ENCODE measurements at places on chromosomes 3 and 15.

GRCh38 chr3:148077318-148077923, 620.3 kb upstream of the AGTR1 start:
- DNase-seq, result no peak

GRCh38 chr3:156449710-156450574, 105.0 kb downstream of the SSR3 start:
- DNase-seq, result no peak

- no peak for DNase-seq
Observed at GRCh38 chr3:135453326-135453725, 512.2 kb upstream of the PPP2R3A start.

- DNase-seq, result no peak
Observed at GRCh38 chr3:42780892-42781700, 8.0 kb upstream of the CCDC13 start.

GRCh38 chr15:25362545-25362944, 76.3 kb downstream of the UBE3A start:
- DNase-seq, result no peak

DNA sequence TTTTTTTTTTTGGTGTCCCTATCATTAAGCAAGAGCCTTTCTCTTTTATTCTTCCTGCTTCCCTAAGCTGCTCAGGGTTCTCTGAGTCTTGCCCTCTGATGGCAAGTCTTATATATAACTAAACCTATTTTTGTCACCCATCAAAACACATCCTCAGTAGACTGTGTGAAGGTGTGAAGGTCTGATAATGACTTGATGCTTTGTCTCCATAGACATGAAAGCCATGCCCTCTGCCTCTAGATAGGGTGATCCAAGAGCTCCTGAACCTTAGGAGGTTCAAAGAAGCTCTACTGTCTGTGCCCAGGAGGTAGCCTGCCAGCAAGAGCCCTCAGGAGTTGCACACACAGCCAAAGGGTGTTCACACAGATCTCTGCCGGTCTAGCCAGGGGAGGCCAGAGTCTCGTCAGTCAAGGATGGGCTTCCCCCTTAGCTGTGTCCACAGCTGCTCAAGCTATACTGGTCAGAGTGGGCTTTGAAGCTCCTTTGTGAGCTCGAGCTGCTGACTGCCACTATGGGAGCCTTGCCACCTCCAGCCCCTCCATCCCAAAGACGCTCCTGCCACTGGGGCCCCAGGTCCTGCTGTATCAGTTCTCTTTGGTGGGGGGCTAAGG, 13.1 kb upstream of the SNX22 start:
- DNase-seq, result no peak

GRCh38 chr3:73404435-73404834, 220.3 kb downstream of the PDZRN3 start:
- DNase-seq, result no peak

- no peak for DNase-seq
Observed at GRCh38 chr3:51997935-51998596, 2.4 kb upstream of the RPL29 start.

GRCh38 chr15:43434446-43434845, 58.5 kb downstream of the TP53BP1 start:
- no peak for DNase-seq

GRCh38 chr3:113658107-113658506, 38.3 kb downstream of the USF3 start:
- DNase-seq, result no peak

DNA sequence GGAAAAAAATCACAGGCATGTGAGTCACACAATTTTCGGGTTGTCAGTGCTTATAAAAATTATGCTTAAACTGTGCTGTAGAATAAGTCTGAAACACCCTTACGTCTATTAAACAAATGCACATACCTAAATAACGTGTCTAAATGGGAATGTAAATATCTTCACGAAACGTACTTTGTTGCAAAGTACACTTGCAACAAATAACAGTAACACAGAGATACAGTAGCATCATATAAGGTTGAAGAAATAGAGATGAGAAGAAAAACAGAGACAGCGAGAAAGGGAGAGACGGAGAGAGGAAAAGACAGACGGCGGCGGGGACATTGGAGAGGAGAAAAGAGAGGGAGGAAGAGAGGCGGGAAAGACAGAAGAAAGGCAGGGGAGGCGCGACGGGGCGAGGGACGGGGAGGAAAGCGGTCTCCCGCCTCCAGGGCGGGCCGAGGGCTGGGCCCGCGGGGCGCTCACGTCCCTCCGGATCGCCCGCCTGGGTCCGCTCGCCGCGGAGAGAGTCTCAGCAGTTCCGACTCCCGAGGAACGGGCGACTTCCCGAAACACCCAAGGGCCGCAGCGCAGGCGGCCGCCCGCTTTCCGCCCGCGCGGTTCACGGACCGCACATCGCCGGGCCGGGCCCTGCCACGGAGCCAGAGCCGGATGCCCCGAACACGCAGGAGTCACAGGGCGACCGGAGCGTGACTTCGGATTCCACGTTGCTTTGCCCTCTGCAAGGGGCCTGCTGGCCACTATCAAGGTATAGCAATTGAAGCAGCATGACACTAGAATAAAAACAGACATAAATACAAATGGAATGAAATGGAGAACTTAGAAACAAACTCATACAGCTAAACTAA, 153.4 kb downstream of the LMLN start:
- DNase-seq, result no peak

DNA sequence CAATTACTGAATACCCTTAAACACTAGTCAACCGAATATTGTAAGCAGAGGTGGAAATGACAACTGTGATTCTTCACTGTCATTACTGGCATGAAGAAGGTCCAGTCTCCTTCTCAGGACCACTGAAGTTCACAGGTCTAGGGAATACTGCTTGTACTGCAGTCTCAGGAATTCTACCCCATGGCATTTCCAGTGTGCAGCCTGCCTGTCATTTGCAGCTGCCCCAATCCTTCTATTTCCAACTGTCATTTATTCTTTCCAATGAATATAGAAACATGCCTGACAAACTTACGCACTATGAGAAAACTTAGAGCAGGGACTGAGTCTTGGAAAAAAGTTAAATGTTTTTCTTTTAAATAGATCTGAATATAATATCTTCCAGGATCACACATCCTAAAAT, 308.0 kb upstream of the THBS1 start:
- no peak for DNase-seq

GRCh38 chr3:73738711-73739110, 114.0 kb upstream of the PDZRN3 start:
- DNase-seq, result no peak

DNA sequence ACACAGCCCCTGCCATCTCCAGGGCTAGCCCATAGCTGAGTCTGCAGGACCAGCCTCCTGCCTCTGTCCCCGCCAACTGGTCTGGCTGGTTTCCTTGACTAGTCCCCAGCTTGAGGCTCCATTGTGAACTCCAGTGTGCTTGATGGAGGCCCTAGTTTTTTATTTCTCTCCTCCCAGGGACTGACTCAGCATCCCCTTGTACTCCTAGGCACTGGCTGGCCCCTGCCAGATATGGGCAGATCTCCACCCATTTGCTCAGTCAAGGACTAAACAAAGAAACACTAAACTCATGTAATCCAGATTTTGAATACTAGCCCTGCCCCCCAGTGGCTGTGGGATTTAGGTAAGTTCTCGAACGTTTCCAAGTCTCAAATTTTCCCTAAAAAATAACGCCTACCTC, 415.4 kb upstream of the RORA start:
- DNase-seq, result no peak

DNA sequence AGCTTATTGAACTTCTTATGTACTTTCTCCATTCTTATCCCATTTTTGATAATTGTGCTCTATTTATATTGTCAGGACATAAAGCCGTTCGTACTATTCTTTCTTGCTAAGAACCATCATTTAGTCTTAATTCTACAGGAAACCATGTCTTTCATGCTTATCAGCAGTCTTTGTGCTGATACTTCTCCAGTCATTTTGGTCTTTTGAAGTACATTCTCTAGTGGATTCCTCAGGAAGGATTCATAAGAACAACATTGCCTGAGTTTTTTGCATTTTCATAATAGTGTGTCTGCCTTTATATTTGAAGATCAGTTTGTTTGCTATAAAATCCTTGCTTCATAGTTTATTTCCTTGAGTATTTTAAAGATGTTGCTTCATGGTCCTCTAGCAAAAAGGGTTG, 126.6 kb upstream of the NEO1 start:
- no peak for DNase-seq

DNA sequence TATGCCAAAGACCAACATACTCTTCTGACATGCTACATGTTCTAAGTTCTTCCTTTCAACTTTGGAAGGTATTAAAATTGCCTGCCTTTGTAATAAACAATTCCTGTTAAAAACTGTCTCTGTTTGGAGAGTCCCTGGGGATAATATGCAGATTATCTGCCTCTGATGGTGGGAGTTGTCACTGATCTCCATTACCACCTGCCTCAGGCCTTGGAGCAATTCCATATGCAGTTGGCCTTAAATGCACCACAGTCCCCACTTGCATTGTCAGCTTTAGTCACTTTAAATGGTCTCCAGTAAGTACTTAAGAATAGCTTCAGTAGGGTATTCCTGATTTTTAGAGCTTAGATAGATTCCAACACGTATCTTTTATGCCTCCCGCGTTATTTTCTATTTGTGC, 121.1 kb upstream of the GOLIM4 start:
- DNase-seq, result no peak

GRCh38 chr3:183987000-183987600, 30.6 kb downstream of the ABCC5 start:
- DNase-seq, result no peak

DNA sequence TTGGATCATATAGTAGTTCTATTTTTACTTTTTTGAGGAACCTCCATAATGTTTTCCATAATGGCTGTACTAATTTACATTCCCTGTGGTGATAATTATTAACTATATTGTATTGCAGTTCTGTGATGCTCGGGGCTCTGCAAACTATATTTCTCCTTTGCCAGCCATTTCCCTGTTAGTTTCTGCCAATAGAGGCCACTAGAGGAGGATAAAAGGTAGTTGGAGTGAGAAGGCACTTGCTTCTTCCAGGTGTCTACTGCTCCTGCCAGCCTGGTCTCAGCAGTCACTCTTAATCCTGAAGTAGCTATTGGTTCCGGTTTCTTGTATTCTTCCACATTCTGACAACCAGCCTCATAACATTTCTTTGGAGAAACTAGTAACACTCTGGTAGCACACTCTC, 233.9 kb upstream of the GBE1 start:
- DNase-seq, result no peak

GRCh38 chr15:70025413-70026296, 72.1 kb downstream of the TLE3 start:
- DNase-seq, result no peak

- DNase-seq, result no peak
Observed at GRCh38 chr15:32982001-32982400, 212.5 kb downstream of the FMN1 start.

DNA sequence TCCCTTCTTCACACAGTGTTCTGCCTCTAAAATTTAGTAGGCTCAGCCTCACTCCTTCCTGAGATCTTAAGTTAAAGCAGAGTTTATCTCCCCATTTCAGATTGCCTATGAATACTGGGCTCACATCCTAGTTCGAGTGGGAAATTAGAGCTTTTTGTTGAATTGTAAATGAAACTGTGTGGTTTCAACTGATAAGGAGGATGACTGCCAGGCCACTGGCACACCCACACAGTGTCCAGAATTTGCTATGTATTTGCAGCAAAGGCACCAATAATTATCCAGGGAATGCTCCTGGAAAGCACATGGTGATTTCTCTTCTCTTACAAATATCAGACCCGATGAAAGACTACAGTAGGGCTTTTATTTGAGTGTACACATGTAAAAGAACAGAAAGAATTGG, 308.1 kb upstream of the COL8A1 start:
- DNase-seq, result no peak

DNA sequence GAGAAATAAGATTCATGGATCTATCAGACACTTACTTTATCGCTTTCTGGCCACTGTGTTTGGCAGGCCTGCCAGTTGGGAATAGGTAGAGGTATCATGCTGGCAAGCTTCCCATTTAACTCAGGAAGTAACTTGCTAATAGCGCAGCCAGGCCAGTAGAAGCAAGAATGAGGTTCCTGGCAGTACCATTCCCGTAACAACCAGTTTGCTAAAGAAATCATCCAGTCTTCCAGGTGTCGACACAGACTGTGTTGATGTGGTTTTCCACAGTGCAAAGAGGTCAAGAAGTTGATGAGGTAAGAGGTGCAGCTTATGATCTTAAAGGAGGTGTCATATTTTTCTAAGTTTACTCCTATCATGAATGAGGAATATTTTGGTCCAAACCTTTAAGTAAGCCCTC, 46.2 kb downstream of the DPH6 start:
- no peak for DNase-seq

- no peak for DNase-seq
Observed at GRCh38 chr3:192887701-192888100, 30.0 kb downstream of the MB21D2 start.

DNA sequence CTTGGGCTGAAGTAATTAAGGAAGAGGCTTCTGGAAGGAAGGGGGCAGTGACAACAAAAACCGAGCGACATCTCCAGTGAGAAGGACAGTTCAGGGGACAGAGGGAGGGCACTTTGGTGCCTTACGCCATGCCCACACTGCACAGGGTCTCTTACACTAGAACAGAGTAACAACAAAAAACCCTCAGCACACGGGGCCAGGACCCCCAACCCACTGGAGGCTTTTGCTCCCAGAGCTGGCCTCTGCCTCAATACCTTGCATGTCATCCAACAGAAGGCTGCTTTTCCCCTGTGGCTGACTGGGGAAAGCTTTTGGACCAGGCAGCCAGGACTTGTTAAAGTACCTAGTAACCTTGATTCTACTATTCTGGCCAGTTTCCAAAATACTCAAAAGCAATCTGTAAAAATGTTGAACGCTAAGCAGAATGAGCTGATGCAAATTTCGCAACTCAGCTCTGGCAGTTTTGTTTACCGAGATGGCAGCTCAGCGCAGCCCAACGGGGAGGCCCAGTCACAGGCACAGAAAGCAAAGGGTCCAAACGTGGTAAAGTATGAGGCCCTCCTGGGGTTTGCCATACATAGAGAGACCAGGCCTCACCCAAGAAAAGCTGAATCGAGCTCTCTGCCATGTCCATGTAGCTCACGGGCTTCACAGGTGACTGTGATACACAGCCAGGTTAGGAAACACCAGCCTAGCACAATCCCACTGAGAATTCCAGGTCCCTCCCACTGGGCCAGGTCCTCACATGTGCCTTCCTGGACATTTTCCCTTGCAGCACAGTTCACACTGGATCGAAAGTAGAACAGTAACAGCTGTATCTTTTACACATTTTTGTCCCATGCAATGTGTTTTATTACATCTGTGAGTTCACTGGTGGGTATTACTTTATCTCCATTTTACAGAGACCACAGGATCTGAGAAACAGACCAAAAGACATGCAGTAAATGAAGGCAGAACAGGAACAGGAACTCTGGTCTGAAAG, 6.0 kb downstream of the CHCHD4 start:
- no peak for DNase-seq
